Stimulated activated CD8-positive, alpha-beta memory T cell treated with anti-CD3 and anti-CD28 coated beads, Interleukin-12 subunit alpha, Interleukin-12 subunit beta, amount 100 ng/mL, for 4 hours (primary cell): ENCODE measurements at places on chromosomes 2 and 18.

DNA sequence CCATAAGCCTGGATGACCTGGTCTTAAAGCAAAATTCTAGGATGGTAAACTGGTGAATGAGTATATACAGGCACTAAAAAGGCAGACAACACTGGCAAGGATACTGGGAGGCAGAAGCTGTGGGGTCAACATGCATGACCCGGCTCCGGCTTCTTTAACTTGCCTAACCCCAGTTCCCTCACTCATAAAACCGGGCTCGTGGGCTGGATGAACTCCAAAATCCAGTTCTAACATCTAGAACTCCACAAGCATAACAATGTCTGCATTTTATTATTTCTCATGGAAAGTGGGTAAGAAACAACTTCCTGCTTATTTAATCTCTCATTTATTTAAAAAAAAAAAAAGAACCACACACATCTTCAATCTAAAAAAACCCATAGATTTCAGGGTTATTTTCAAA is 57.3 kb downstream of the FARSB start:
- DNase-seq, result no peak

GRCh38 chr2:168573128-168573903 is 117.2 kb downstream of the CERS6 start:
- DNase-seq, result no peak

DNA sequence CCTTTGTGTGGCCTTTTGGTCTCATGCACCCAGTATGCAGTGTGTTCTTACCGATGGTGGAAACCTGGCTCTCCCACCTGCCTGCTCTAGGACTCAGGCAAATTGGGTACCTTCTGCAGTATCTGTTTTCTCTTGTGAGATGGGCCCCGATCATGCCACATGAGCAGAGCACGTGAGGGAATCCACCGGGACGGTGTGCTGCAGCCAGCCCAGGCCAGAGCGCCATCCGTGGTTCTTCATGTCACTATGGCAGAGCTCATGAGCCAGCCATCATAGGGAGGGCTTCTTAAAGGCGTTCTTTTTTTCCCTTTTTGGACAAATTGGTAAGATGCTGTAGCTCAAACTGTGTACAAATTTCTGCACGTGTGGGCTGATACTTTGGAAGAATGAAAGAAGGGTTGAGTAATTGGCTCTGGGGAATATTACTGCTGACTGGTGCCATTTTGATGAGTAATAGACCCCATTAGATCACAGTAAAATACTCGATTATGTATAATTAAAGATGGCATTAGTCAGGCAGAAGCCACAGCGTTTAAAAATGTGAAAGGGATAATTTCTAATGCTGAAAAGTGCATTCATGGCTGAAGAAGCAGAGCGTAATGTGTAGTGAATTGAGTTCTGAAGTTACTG is 19.2 kb downstream of the SH3RF3 start:
- DNase-seq, result no peak

GRCh38 chr2:172300851-172301250 is 126.5 kb upstream of the ITGA6 start:
- DNase-seq, result no peak

GRCh38 chr18:2715990-2716389 is 60.5 kb downstream of the SMCHD1 start:
- no peak for DNase-seq

GRCh38 chr2:161063946-161064306 is 96.3 kb upstream of the TANK start:
- DNase-seq, result no peak

DNA sequence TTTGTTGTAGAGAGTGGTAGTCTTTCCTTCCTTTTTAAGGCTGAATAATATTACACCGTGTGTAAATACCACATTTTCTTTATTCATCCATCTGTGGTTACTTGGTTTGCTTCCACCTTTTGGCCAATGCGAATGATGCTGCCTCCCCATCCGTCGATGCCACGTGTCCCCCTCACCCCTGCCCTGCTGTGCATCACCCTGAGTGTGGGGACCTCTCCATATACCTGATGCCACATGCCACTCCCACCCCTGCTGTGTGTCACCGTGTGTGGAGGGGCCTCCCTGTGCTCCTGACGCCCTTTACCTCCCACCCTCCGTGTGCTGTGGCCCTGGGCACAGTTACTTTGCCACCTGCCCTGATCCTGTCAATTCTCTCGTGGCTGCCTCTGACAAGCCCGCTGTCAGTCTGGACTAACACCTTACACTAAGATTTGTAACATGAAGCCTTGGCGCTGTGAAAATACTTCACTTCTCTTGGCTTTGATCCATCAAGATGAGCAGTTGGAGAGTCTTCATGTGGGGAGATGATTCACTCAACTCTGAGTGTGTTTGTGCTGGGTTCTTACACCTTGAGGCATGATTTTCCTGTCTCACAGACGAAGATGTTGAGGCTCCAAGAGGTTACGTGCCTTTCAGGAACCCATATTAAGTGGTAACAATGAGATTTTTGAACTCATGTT is 234.0 kb downstream of the ZNF407 start:
- DNase-seq, result no peak

DNA sequence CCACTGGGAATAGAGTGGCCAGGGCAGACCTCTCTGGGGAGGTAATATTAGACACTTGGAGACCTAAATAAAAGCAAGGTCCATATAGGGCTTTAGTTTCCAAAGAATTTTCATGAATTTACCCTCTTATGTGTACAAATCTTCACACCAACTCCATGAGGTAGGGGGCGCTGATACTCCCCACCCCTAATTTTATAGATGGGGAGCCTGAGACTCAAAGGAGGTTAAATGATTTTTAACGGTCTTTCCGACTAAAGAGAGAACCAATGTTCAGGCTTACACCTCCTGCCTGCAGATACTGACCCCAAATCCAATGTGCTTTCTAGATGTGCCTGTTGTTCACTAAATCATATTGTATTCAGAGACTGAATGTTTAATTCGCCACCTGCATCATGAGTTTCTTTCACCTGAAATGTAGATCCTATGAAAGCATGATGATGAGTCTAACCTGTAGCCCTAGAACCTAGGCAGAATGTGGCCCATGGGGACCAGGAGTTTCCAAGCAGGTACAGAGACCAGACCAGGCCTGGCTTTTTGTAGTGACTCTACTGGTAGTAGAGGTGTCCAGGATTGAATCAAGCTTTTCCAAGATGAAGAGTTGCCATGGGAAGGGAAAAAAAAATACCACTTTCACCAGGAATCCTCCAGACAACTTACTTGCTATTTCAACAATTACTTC is 16.8 kb upstream of the PAX3 start:
- no peak for DNase-seq

GRCh38 chr18:36175481-36175880 is 11.8 kb upstream of the MOCOS start:
- no peak for DNase-seq

DNA sequence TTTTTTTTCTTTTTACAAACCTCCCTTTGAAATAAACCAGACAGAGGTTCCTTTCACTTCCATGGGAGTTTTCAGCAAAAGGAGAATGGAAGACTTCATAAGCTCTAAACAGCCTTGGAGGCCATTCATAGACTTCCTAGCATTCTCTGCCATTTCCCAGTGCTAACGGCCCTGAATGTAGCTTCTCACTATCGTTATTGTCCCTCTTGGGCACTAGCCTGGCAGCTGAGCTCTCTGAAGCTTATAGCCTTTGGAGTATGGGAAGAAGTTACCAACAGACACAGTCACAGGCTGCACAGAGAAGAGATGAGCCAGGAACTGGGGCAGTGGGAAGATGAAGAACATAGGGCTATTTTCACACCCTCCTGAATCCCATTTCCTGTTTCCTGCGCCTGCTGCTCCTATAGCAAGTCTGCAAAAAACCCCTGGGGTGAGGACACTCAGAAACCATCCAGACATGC is 29.1 kb upstream of the EPC2 start:
- no peak for DNase-seq

DNA sequence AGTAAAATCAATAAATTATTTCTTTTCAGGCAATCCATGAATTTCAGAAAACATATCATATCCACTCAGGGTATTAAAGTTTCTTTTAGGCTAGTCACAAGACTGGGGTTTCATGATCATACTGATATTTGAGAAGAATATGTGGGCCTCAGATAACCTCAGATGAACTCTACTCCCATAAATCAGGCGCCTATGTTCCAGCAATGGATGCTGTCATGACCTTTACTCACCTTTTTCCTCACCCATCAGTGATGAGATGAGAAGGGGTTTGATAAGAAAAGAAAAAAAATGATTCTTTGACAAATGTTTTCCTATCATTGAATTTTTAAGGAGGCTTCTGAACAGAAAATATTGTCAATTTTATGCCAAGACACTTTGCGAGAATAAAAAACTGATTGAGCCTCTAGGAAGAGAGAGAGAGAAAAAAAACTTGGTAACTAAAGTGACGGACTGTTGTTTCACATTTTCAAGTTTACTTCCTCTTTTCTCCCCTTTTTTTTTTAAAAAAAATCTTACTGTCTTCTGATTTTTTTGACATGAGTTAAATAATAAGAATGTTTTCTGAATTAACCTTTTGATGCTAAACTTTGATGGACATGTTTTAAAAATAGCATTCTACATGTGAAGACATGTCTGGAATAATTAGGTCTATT is 309.1 kb upstream of the MAP2 start:
- DNase-seq, result no peak

DNA sequence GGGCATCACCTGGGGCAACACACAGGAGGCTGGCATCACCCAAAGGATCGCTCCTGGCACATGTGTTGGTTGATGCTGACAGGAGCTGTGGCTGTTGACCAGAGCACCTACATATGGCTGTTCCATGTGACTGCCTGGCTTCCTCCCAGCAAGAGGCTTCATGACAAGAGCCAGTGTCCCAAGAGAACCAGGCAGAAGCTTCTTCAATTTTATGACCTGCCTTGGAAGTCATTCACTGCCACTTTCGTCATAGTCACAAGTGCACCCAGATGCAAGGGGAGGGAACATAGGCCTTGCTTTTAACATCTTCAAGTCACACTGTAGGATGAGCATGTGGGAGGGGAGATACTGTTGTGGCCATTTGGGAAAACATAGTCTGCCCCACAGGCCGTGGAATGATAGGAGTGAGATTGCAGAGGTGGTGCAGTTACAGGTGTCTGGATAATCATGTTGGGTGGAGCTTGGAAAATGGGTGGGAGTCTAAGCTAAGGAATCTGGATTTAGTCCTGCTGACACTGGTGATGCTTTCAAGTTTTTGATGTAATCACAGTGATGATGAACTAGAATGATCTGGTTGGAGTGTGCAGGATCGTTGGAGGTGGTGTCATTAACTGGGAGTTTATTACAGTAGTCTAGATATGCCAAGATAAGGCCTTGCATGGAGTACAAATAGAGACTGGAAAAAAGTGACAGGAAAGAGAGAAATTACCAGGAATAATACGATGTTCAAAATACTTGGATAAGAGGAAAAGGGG is 107.0 kb downstream of the RAPGEF4 start:
- no peak for DNase-seq

- no peak for DNase-seq
Measured at GRCh38 chr2:122150524-122151280, 395.3 kb downstream of the TSN start.

GRCh38 chr2:184524551-184525382 is 73.6 kb upstream of the ZNF804A start:
- DNase-seq, result no peak

DNA sequence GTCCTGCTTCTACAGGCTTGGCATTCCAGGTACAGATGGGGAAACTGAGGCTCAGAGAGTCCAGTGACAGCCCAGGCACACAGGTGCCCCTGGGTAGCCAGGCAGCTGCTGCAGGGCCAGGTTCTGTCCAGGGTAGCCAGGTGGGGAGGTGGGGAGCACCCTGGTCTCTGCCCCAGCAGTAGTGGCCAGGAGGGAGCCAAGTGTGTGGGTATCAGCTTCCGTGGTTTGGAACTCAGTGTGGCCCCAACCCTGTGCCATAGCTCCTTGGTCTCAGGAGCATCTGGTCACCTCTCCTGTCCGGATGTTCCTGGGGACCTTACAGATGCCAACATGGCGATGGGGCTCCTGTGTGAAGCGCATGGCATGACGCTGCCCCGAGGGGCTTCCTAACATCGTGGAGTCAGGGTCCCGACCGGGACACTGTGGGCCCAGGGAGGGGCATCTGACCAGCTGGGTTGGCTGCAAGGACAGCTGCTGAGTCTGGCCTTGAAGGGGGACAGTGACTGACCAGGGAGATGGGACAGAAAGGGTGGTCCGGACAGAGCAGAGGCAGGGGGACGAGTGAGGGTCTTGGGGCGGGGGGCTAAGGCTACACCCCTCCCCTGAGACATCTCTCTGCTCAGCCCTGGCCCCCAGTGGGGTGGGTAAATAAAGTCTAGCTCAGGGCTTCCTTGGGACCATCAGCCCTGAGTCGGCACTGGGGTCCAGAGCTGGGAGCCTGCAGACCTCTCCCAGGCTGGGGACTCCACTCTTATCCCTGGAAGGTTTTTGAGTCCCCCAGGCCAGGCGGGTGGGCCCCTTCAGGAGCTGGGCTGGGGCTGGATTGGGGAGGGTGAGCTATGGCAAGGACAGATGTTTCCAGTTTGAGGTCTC is 76.0 kb upstream of the SMAD7 start:
- no peak for DNase-seq
